ENCODE measurements at places on chromosomes 2 and 18.

DNA sequence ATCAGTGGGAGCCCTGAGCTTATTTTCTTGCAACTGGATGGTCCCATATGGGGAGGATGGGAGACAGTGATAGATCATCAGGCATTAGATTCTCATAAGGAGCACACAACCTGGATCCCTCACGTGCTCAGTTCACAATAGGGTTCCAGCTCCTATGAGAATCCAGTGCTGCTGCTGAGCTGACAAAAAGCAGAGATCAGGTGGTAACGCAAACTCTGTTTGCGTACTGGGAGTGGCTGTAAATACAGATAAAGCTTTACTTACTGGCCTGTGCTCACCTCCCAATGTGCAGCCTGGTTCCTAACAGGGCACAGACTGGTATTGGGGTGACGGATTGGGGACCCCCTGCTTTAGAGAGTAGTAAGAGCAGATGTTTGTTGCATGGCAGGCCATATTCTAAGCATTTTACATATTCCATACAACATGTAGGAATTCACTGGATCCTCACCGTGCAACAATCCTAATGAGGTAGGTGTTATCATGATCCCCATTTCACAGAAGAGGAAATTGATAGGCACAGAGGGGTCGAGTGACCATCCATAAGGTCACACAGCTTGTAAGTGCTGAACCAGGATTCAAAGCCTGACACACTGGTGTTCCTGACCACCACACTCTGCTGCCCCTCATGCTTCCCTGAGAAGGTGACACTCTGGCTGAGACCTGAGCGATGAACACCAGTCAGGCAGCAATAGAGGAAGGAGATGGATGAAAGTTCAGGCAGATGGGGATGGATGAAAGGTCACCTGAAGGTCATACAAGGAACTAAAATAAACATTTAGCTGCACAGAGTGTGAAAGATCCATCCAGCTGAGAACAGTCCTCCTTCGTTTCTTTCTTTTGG lies 15.7 kb upstream of the MAT2A start:
- no peak for DNase-seq

DNA sequence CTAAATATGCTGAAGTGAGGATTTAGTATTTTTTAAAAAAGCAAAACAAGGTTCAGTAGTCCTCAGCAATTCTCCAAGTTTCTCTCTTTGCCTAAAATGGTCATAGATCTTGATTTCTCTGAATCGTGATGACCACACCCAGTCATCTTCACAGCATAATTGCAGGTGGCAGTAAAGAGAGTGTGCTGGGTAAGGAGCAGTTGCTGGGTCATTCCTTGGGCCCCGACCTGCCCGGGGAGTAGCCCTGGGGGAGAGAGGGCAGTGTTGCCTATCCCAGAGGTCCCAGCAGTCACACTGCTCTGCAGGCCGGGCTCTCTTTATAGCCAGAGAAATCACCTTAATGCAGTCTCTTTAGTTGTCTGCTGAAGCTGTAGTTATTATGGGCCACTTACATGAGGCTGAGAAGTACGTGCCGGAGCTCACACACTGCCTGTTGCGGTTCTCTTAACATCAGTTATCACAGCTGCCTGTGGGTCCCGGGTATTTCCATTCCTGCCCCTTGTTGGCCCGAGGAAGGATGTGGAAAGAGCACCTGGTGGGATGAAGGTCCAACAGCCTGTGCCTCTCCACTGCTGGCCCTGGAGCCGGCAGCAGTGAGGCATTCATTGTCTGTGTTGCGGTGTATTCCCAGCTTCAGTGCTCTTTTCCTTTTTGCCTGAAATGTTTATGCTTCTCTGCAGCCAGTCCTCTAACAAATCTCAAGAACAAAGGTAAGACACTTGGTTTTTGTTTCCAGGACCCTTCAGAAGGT lies 230.1 kb downstream of the ALPK2 start:
- no peak for DNase-seq

GRCh38 chr2:19102696-19103423 lies 255.6 kb downstream of the OSR1 start:
- DNase-seq = no peak

- no peak for DNase-seq
Measured at GRCh38 chr2:68387408-68388350, 22.6 kb downstream of the PLEK start.

DNA sequence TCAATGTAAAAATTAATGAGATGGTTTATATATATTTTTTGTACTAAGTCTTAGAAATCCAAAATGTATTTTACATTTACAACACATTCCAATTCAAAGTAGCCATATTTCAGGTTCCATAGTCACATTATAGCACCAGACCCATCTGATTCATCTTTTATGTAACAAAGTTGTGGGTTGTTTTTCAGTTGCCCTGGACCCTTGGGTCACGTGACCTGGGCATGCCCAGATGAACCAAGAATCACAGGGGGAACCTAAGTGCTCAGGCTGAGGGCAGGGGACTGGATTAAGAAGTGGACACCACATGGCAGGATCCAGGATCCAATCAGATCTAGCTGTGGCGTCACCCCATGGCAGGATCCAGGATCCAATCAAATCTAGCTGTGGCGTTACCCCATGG lies 44.9 kb upstream of the NDUFV2 start:
- DNase-seq = no peak

GRCh38 chr2:202007015-202007982 lies 26.4 kb upstream of the FZD7 start:
- no peak for DNase-seq

- DNase-seq = peak; percentile 13
Measured at GRCh38 chr2:69188182-69188900, 175.4 kb downstream of the ANTXR1 start.

- DNase-seq = no peak
Measured at GRCh38 chr2:15808204-15808910, 132.0 kb upstream of the MYCN start.

GRCh38 chr18:11034884-11035283 lies 114.5 kb downstream of the PIEZO2 start:
- no peak for DNase-seq

DNA sequence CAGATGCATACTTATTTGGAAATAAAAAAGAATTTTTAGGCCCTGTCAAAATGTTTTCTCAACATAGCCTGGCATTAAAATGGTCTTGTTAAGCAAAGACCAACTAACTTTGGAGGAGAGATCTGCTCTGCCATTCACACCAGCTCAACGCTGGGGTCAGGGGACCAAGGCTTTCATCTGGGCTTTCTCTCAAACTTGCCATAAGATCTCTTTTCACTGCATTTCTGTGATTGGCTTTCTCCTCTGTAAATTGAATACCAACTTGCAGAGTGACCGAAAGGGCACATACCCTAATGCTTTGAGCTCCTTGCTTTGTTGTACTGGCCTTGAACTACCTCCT lies 71.2 kb downstream of the MYCN start:
- no peak for DNase-seq

- DNase-seq = peak; percentile 85
Measured at GRCh38 chr2:230268606-230269243, 43.2 kb downstream of the SP140 start.

DNA sequence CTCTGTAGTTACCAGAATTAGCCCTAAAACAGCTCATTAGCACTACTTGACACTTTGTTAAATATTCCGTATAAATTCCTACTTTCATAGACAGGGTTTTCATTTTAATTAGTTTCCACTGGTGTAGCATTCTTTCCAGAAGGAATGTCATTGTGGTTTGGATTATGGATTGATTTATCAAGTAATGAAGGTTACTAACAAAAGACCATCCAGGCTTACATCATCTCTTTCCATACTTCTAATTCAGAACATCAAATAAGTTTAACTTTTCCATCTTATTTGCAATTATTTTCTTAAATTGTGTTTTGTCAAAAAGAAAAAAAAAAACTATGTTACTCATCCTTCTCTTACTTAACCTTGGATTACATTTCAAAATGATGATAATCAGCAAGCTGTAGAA lies 231.8 kb upstream of the SPOPL start:
- no peak for DNase-seq

DNA sequence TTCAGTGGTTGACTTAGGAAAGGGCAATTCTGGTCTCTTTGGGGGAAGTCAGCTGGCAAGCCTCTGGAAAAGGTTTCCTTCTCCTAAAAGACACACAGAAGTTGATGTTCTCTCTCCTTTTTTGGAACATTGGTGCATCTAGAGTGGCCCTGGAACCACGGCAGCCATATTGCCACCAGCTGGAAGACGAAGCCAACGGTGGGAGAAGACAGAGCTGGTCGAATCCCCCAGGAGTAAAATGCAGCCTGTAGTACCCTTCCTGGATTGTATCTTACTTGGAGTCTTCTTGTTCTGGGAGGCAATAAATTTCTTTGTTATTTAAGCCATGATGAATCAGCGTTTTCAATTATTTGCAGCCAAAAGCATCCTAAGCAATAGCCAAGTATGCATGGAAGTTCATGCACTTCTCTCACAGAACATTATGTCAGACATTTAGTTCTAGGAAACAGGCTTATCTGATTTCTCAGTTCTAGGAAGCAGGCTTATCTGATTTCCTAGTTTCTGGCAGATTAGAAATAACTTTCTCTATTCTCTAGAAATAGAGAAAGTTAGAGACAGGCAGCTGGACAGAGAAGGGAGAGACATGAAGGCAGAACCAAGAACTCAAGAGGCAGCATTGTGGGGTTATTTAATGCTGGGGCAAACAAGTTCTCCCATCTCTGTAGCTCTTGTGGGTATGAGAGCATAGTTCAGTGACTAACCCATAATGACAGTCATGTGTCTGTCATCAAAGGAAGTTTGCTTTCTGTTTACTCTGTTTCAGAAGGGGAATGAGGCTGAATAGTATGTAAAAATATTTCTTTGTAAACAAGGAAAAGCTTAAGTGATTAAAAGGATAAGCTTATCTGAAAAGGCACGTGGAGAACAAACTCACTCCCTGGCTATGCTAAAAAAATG lies 40.5 kb upstream of the NABP1 start:
- DNase-seq = peak; percentile 78

GRCh38 chr2:207219676-207220501 lies 54.1 kb upstream of the KLF7 start:
- no peak for DNase-seq

DNA sequence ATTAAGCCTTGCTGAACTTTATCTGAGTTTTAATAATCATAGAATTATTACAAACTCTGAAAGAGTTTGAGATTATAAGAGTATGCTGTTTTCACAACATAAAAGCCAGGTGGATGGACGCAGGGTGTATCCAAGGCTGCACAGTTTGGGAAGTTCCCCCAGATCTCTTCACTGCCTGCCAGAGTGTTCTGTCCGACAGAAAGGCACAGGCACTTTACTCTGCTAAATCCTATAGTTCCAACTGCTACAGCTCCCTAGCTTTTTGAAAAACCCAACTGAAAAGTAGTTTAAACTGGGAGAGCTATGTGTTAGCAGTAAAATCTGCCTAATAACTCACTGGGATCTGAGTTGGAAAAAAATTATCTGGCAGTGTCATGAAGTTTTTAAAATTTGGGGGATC lies 38.0 kb downstream of the MFSD6 start:
- no peak for DNase-seq
